ENCODE measurements at places on chromosomes 2 and 18.

- DNase-seq = no peak
Measured at GRCh38 chr2:105789745-105790460, 45.2 kb downstream of the NCK2 start.

DNA sequence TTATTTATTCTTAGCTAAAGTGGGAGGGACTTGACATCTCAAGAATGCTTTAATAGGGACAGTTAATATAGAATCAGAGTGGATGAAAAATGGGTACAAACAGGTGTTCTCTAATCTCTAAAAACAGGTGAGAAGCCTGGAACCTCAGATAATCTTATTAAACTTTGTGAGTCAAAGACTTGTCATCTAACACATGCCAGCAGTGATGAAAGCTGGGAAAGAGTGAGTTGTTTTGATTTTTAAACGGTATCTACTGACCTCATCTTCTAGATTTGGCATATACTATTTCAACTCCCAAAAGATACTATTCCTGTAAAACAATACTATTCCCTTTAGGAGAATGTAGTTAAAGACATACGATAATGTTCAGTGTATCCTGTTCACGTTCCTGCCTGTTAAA, 103.4 kb downstream of the CCDC141 start:
- no peak for DNase-seq

- no peak for DNase-seq
Measured at GRCh38 chr2:64987956-64988419, 1.2 kb upstream of the SLC1A4 start.

DNA sequence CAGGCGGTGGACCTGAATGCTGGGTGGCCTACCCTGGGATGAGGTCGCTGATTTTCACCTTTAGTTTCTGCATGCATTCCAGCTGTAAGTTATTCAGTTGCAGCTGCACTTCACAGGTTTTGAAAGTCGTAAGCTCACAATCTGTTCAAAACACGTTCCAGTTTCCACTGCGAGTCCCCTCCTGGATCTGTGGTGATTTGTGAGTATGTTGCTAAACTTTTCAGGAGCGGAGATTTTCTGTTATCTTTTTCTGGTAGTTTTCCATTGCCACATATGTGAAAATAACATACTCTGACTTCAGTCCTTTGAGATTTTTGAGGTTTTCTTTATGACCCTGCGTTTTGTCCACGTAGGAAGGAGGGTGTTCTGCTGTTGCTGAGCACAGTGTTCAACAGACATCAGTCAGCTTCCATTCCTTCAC, 102.1 kb downstream of the SNTG2 start:
- no peak for DNase-seq

- DNase-seq = no peak
Measured at GRCh38 chr18:60191926-60192325, 180.6 kb downstream of the MC4R start.
